Right ventricle myocardium superior (tissue), 1 donor: ENCODE measurements at places on chromosomes 7 and 10. TPM values are rescaled to one million over a fixed set of nuclear protein-coding genes. Genes with fewer than 3 reads are reported as not detected.

- peak; percentile 67 for DNase-seq
Observed at GRCh38 chr10:77925795-77926565, 575 bp downstream of the DLG5 start.

- no peak for DNase-seq
Observed at GRCh38 chr7:139840776-139841175, 11.7 kb downstream of the TBXAS1 start.

Gene AS3MT
- total RNA-seq: 16.1 TPM

DNA sequence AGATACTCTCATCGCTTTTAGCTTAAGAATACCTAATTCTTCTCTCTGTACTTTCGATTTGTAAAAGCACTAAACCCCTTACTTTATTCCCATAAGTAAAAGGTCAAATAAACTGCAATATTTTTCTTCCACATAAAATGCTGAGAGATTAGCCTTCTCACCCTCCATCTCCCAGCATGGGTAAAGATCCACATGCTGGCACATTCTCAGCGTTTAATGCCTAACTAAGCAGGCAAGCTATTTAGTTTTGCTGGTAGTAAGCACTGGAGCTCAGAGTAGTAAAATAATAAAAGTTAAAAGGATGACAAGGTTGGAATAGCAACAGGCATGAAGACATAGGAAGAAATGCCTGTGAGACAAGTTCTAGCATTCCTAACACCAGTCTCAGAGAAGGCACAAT, 65.9 kb upstream of the NEBL start:
- no peak for DNase-seq

Gene TMEM178B
- 35.4 TPM for total RNA-seq

GRCh38 chr10:79209831-79210230, 137.4 kb upstream of the PPIF start:
- DNase-seq: no peak

DNA sequence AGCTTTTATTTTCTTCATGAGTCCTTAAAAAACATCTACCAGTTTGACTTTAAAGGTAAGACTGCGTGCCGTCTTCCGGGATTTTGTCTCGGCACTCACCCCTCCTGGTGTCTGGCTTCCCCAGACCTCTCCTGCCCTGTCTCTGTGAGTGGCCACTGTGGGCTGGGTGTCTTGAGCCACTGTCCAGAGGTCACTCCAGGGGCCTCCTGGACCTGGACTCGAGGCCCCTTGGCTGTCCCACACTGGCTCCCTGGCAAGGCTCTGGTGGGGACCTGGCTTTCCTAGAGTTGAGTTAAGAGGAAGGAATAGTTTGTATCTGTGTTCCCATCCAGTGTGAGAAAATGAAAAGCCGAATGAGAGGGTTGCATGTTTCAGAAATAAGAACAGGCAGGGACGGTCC, 95.5 kb downstream of the NKX6-2 start:
- DNase-seq: peak; percentile 21

- DNase-seq: no peak
Observed at GRCh38 chr7:132557489-132558044, 18.7 kb downstream of the PLXNA4 start.

GRCh38 chr10:35352512-35352911, 16.2 kb downstream of the CCNY start:
- no peak for DNase-seq

Gene PNLIP
- not detected for total RNA-seq

- DNase-seq: no peak
Observed at GRCh38 chr10:91602868-91603568, 29.9 kb downstream of the PPP1R3C start.

Gene ZNF736
- 3.8 TPM for total RNA-seq

Gene HIP1
- total RNA-seq: 15.6 TPM

DNA sequence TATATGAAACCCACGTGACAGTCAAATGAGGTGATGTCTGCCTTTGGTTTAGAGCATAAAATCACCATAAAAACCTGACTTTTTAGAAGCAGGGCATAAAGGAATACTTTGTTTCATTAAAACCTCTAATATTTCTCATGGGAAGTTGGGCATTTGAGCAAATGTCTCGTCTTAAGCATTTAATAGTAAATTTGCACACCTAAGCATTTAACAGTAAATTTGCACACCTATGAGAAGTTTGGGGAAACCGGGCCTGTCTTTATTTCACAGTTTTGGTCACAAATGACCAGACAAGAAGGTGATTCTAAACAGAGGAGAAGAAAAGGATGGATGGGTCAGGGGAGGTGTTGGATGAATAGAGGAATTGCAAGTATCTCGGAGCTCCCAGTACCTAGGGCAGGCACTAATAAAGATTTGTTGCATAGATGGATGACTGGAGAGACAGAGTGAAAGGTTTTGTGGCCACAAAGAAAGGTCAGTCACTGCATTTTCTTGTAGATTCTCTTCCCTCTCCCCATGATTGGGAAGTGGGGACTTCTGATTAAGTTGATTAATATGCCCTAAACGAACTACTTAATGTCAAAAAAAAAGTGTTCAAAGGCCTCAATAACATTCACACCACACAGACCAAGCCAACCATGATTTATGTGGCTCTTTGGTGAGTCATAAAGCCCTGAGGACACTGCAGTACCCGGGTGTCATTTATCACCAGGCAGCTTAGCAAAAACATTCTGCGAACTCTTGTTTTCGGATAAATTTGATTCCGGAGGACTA, 158.2 kb downstream of the SPAG6 start:
- no peak for DNase-seq

GRCh38 chr10:3152566-3152935, 20.0 kb downstream of the PITRM1 start:
- DNase-seq: no peak

Gene MBL2
- not detected for total RNA-seq
